ENCODE measurements at places on chromosomes 6 and 20.

- DNase-seq: no peak
Observed at GRCh38 chr6:147641511-147641910, 133.0 kb downstream of the SAMD5 start.

- peak; percentile 66 for DNase-seq
Observed at GRCh38 chr6:53048431-53049195, 16.6 kb upstream of the FBXO9 start.

DNA sequence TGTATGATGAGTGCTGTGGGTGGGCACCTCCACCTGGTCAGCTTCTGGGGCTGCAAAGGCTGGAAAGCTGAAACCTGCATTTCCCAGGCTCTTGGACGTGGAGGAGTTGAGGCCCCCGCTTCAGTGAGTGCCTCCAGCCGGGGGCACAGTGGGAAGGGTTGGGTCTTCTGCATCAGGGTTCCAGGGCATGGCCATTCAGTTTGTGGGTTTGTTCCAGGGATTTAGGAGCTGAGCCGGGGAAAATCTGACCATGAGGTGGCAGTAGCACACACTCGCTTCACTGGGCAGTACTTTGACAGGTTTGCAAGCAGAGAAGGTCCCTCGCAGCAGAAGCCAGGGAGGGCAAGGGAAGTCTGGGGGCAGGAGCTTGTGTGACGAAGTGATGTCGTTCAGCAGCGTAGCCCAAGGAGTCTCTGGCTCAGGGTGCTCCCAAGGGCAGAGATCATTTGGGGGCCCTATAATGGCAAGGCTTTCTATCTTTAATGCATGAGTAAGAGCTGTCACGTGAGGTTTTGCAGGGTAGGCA, 69.5 kb upstream of the SULF2 start:
- peak; percentile 63 for DNase-seq

DNA sequence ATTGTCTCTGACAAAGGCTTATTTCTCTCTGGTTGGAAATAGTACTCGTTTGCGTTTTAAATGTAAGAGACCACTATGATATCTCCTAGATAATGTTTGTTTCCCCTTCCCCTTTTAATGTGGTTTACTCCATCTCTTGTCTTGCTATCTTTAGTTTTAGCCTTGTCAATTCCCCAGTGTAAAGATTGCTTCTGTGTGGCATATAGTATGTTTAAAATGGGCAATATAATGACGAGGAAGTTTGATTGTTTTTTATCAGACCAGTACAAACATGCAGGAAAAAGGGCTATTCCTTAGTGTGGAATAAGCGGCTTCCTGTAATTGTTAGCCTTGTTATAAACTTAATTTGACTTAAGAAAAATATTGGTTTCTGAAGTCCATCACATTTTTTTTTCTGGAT, 3.1 kb downstream of the QKI start:
- no peak for DNase-seq

- peak; percentile 43 for DNase-seq
Observed at GRCh38 chr6:85460921-85461797, 11.3 kb downstream of the NT5E start.

DNA sequence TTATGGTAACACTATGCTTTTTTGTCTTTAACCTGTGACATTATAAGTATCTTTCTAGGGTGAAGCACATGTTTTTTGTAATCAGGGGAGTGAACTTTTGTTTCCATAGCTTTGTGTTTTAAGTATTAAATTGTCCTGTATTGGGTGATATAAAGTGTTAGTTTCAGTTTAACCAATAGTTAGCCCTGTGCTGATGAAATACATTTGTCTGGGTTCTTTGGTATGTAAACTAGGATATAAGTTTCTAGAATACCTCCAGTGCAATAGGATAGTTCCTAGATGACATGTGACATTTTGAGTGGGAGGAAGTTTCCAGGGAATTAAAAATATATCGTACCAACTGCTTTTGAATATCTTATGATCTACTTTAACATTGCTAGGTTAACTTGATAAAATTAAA, 611.0 kb upstream of the MARCKS start:
- no peak for DNase-seq

DNA sequence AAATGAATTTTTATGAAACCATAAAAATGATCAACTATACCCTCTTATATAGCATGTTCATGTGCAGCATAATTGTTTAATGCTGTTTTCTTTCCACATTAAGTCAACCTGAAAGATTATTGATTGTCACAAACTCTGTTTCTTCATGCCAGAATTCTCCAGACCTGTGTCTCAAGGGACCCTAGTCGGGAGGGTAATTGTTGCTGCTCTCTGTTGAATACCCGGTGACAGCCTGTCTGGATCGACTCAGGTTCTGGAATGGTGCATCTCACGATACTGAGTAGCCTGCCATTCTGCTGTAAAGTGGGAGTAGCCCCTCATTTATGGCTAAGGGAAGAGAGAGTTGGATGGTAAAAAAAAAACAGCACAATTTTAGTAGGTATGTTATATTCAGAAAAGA, 449.9 kb upstream of the SOX4 start:
- no peak for DNase-seq

GRCh38 chr20:38812709-38813573, 7.4 kb downstream of the PPP1R16B start:
- no peak for DNase-seq

- DNase-seq: peak; percentile 49
Observed at GRCh38 chr6:138105446-138105845, 1.8 kb downstream of the PERP start.

DNA sequence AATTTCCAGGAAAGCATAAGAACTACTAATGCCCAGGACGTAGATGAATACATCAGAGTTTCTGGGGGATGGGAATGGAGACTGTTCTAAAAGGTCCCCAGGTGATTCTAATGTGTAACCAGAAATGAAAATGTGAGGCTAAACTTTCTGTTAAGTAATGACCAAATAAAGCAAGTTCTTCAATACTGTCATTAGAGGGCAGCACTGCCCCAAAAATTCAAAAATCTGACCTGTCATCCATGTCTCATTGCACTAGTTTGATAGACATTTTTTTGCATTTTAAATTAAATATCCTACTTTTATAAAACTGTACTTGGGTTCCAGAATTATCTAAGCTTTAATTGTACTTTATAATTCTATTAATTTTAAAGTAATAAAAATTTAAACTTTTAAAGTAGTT, 94.9 kb downstream of the RFX6 start:
- peak; percentile 56 for DNase-seq

DNA sequence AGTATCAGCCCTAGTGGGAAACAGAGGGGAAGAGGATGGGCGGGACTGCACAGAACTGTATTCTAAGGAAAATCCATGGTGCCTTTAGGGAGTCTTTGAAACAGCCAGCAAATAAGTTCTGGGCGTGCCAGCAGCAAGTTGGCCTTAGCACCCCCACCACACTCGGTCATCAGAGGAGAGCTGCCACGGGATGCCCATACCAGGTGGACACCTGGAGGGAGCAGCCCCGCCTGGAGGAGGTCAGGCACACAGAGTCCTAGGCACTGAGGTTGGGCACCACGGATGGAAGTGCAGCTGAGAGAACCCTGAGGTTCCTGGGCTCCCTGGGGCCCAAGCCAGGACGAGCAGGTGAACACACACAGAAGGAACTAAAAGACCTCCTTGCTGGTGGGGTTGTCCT, 180.8 kb upstream of the PROKR2 start:
- no peak for DNase-seq

DNA sequence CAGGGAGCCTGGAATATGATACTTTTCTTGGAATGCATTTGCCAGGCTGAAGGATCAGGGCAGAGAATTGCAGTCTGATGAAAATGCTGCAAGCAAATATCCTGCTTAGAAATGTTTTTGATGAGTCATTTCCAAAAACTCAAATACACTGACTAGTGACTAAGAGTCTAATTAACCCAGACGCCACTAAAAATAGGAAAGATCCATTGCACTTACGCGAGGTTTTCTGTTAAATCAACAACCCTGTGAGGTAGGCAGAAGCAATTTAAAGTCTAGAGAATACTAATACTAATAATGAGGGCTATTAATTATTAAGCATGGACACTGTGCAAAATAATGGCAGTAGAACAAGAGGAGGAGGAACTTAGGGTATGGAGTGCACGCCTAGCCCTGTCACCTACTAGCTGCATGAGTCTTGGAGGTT, 130.1 kb upstream of the DOK5 start:
- peak; percentile 87 for DNase-seq

DNA sequence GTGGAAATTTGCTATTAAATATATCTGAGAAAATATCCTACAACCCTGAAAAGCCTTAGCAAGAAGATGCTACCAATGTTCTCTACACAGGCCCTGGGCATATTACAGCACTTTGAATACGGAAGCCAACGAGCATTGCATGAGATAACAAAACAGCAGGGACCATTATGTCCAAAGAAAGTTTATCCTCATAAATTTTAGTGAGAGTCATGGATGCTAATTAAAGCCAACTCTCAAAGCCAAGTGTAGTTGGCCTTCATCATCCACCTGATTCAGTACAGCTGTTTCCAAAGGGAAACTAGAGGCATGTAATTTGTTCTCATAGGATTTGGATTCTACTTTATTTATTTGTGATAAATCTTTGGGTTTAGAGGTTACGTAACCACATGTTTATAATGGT, 564.8 kb downstream of the RFPL4B start:
- DNase-seq: no peak

DNA sequence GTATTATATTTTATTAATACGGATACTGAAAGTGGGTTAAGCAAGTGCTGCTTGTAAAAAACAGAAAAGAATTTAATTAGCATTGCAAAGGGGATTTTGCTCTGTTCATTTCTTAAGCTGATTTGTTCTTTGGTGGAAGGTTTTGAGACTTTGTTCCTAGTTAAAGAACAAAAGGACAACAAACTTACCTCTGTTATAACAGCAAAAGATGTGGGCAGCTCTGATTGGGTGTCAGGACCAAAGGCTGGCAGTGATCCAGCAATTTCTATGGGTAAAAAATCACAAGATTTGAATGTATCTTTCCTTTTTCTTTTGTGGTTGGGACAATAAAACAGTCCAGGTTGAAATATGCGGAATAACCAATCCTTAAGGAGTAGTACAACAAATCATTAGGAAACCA, 68.8 kb downstream of the IMPG1 start:
- DNase-seq: no peak

GRCh38 chr6:52087498-52087999, at the start of gene PKHD1:
Gene PKHD1, minus strand, starts transcription at chr6:52087613. Its CDS starts 2,680 bp downstream, at chr6:52084933.
- DNase-seq: peak; percentile 98

- DNase-seq: no peak
Observed at GRCh38 chr20:17909869-17910321, 58.7 kb downstream of the SNX5 start.

All from kidney tubule cell (primary cell).